H7 (cell line): ENCODE measurements at places on chromosomes 4 and X. TPM values are rescaled to one million over a fixed set of nuclear protein-coding genes. Genes with fewer than 3 reads are reported as not detected.

PCDH19 gene
- total RNA-seq = 1.1 and 2.4 TPM in 2 replicates

ZFX gene
- 16.6 and 21.1 TPM in 2 replicates for total RNA-seq

BEND2 gene
- not detected in 2 replicates for total RNA-seq

IL2RG gene
- total RNA-seq = not detected in 2 replicates

GLOD5 gene
- total RNA-seq = not detected in 2 replicates

LGI2 gene
- total RNA-seq = 0.94 and 3.1 TPM in 2 replicates

USP38 gene
- total RNA-seq = 16.8 and 17.8 TPM in 2 replicates

PRR32 gene
- not detected in 2 replicates for total RNA-seq

GRCh38 chr4:48602763-48603162 lies 112.7 kb downstream of the ZAR1 start:
- no peak for DNase-seq

GRCh38 chrX:123771449-123772064 lies 38.7 kb upstream of the THOC2 start:
- DNase-seq = no peak

DNA sequence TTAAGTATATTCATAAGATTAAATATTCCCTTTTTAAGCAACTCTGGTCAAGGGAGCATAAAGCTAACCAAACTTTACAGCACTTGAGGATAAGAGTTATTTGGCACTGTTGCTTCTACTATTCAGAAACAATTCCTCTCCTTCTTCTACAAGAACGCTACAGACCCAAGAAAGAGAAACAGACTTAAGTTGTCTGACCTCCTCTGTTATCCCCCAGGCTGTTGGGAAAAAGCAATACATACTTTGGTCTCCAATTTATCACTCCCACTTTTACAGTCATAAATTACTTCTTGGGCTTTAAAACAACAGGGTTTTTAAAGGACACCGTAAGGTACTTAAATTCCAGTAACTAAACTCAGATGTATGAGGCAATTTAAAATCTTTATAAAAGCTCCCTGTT lies 147.4 kb downstream of the COL25A1 start:
- DNase-seq = no peak

GRCh38 chr4:6331018-6331417 lies 61.4 kb downstream of the WFS1 start:
- peak; percentile 81 for DNase-seq

DNA sequence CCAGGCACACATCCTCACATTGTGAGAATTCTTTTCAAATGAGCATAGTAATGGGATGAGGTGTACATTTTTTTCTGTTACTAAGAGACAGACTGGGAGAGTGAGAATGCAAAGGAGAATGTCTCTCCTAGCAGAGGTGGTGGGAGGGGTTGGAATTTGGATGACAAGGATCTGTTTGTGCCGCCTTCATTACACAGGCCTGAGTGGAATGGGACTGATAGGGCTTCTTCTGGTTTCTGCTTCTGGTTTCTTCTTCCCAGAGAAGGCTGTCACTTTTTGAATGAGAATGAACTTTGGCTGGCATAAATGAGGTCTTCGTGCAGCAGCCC lies 55.4 kb downstream of the C4orf51 start:
- no peak for DNase-seq

DNA sequence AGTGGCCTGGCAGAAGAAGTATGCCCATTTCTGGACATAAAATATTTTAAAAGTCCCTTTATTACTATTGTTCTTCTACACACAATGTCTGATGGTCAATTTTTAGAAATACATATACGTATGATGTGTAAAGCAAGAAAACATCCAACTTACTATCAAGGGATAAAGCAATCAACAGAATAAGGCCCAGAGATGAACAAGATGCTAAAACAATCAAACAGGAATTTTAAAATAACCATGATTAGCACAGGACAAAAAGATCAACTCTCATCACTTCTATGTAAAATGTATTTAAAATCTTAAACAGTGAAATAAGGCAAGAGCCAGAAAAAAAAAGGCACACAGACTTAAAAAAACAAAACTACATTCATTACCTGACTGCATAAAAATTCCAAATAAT lies 60.9 kb downstream of the MTNR1A start:
- DNase-seq = no peak

DNA sequence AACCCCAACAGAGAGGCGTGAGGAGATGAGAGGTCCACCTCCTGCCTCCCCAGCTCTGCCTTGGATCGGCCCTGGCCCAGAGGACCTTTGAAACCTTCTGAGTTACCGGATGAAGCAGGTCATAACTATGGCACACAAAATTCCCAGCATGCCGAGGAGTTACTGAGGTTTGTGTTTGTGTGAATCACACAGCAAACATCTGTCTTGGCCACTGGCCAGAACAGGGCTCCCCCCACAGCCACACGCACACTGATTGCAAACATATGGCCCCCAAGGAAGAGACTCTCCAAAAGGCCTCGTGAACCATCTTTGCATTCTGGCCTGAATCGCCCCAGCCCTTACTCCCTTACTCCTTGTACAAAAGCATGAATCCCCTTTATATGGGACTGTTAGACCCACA lies 18.9 kb downstream of the RPS4X start:
- no peak for DNase-seq

DNA sequence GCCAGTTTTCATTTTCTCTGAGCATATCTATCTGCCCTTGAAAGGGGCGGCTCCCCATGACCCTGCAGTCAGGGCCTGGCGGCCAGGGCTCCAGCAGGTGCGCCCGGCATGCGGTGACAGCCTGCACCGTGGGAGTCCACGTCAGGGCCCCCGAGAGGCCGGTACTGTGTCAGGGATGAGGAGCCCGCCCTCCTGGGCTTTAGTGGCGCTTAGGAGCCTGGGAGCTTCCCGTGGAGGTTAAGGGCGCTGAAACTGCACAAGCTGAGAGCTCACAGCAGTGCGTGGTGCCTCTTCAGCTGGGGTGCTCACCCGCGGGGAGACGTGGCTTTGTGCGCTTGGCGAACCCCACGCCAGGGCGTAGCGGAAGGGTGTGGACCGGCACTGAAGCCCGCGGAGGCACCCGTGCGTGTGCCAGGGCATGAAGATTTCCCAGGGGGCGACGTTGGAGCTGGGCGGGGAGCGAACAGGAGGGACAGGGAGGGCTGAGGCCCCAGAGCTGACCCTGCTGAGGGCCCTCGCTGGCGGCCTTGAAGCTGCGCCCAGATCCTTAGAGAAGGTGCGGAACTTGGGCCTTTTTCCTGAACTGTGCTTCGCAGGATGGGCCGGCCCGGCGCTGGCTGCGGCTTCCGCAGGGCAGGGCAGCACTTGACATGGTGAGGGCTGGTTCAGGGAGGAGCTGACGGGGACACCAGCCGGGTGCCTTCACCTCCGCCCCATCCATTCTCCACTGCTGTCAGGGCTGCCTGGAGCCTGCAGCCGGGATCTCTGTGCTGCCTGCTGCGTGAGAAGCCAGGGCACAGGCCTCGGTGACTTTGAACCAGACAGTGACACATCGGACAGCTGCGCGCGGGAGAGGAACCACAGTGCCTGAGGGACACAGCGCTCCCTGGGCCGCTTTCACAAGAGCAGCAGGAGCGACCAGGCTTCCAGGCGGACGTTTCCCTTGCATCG lies 32.9 kb downstream of the HTT-AS start:
- DNase-seq = peak; percentile 66

DNA sequence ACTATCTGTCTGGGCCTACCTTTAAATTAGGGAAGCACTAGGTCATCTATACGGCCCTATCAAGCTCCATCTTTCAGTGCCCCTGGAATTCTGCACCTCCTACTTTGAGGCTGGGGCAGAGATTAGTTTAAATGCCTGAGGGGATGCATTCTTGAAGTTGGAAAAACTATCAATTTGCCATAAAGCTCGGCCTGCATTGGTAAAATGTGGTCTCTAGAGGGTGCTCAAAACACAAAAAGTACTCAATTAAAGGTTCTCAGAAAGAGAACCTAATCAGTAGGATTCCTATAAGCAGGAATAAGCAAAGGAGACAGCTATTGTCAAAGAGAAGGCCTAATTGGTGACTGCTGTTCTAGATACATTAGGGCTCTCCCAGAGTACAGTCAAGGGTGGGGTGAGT lies 111.7 kb downstream of the AMER1 start:
- DNase-seq = peak; percentile 8

GRCh38 chrX:85980286-85980685 lies 67.1 kb downstream of the CHM start:
- no peak for DNase-seq

- DNase-seq = no peak
Observed at GRCh38 chr4:151403656-151404055, 5.3 kb upstream of the FHIP1A start.

DNA sequence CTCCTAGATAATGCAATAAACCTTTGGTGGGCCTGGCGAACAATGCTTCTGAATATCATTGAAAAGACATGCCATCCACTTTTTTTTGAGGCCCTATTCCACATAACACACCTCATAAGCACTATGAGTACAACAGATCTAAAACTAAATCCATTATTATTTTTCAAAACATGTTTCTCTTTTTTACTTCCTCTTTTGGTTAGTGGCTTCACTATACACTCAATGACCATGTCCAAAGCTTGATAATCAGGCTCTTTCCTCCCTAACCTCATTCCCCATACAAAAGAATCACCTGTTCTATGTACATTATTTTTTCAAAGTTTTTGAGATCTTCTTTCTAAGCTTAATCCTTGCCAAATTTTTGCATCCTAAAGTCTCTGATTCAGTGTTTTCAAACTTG lies 20.4 kb upstream of the NPY2R start:
- DNase-seq = no peak

- DNase-seq = peak; percentile 40
Observed at GRCh38 chr4:24704149-24704548, 91.2 kb upstream of the SOD3 start.

DNA sequence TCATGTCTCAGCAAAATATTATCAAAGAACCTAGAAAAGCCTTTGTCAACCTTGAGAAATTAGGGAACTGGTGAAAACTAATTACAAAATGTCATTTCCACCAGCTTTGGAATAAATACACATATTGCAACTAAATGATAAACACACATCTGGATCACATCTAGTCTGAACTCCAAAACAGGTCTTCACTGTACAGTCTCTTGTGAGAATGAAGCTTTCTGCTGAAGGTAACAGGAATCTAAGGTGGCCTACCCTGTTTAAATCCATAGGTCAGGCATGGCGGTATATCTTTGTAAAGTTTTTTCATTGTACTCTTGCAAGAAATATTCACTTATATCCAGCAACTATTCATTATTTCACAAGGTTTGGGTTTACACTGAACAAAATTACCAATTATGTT lies 1.7 kb downstream of the SH3D19 start:
- DNase-seq = no peak

- DNase-seq = no peak
Observed at GRCh38 chr4:81965454-81965853, 408.3 kb downstream of the HNRNPD start.

- DNase-seq = no peak
Observed at GRCh38 chr4:156638925-156639605, 332.5 kb downstream of the PDGFC start.

DNA sequence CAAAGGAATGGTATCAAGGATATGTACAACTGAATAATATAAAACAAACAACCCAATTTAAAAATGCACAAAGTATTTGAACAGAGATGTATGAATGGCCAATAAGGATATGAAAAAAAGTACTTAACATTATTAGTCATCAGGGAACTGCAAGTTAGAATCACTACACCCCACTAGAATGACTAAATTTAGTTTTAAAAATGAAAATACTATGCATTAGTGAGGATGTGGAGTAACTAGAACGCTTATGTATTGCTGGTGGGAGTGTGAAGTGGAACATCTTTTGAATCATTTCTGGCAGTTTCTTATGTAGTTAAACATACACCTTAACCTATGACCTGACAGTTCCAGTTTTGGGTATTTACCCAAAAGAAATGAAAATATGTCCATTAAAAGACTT lies 13.0 kb upstream of the SLC16A2 start:
- no peak for DNase-seq

DNA sequence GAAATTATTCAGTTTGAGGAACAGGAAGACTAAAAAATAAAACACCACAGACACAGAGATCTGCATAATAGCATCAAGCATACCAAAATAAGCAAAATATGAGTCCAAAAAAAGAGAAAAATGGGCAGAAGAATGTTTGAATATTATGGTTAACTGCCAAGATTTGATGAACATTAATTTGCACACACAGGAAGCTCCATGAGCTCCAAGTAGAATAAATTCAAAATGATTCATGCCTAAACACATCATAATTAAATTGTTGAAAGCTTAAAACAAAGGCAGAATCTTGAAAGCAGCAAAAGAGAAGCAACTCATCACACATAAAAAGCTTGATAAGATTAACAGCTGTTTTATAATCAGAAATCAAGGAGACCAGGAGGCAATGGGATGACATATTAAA lies 156.6 kb upstream of the ARSJ start:
- no peak for DNase-seq

DNA sequence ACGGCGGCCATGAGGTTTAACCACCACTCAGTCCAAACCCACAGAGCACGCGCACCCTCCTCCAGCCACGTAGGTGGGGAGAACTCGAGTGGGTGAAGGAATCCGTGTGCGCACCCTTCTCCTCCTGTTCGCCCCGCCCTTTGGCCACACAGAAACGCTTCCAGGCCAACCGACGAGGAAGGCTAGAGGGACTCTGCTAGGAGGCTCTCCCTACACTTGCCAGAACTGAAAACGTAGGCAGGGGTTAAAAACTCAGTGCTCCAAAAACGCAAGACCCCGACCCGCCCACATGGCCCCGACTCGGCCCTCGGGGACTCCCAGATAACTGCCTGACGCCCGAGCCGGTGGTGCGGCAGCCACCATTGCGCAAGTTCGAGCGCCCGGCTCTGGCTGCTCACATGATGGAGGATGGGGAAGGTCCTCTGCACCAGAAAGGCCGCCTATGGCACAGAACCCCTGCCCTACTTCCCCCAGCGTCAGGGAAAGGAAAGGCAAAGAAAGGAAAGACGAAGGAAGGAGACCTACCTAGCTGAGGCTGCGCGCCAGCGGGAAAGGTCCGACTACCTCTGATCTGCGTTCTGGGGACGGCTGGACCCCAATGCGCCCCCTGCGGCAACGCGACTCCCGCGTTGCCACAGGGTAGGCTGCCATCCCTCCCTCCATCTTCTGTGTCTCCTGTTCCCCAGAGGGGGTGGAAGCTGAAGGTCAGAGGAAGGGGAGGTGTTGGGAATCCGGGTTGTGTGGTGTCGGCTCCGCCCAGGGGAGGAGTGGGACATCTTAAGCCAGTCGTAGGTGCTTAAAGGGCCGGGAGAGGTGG lies 201.9 kb upstream of the AGTR2 start:
- DNase-seq = peak; percentile 88

- DNase-seq = no peak
Observed at GRCh38 chr4:55524844-55525571, 21.7 kb downstream of the CLOCK start.

DNA sequence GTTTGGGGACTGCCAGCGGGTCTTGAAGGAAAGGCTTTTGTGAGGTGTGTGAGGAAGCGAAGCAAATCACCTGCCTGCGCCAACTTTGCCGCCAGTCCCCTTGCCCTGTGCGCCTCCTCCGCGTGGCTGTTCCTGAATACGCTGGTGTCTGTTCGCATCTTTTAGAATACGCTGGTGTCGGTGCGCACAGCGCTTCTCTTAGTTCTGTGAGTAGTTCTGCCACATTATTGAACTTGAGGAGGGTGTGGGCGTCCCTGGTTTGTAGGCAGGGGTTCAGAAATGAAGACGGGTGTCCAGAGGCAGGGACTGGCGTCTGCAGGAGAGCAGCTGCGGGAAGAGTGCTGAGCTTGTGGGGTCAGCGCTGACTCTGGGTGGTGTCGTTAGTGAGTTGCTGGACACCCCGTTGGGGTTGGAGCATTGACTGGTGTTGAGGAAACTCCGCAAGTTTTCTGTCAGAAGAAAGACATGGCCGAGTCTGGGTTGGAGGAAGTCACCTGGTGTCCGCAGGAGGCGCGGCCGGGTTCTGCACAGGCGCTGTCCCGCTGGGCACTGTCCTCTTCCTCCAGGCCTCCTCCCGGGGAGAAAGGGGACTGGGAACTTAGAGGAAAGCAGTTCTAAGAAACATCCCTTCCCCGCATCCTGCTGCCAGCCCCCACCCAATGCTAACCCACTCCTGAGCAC lies 930 bp downstream of the ZNF718 start:
- peak; percentile 69 for DNase-seq
